GM04504 (cell line): ENCODE measurements at places on chromosomes 13 and 19.
A peak's percentile ranks its signal among the peaks of the same experiment; 100 is the strongest.

- DNase-seq, result peak; percentile 87
Measured at GRCh38 chr19:45613926-45614725, 12.1 kb upstream of the GPR4 start.

GRCh38 chr13:26221399-26221720, 754 bp downstream of the RNF6 start:
- DNase-seq, result no peak

GRCh38 chr19:52291781-52292180, 5.2 kb upstream of the ZNF480 start:
- no peak for DNase-seq

DNA sequence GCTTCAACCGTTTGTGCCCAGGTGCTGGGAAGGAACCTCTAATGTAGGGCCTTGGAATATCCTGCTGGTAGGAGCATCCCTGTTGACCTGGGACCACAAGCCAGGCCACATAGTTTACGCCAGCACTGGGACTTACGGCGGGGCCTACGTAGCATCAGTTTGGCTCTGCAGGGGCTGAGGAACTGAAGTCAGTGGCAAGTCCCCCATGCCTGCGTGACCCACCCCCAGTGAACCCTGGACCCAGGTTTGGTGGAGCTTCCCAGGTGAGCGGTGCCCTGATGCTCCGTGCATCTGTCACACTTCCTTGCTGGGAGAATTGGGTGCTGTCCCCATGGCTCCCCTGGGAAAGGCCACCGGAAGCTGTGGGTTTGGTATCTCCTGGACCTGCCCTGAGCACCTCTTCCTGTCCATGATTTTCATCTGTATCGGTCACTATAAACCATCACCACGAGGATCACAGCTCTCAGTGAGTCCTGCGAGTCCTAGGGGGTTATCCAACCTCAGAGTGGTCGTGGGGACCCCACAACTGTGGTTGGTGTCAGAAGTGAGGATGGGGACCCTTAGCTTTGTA, 9.9 kb downstream of the SIGLEC11 start:
- no peak for DNase-seq

- DNase-seq, result no peak
Measured at GRCh38 chr13:110225609-110226574, 81.1 kb downstream of the COL4A1 start.

DNA sequence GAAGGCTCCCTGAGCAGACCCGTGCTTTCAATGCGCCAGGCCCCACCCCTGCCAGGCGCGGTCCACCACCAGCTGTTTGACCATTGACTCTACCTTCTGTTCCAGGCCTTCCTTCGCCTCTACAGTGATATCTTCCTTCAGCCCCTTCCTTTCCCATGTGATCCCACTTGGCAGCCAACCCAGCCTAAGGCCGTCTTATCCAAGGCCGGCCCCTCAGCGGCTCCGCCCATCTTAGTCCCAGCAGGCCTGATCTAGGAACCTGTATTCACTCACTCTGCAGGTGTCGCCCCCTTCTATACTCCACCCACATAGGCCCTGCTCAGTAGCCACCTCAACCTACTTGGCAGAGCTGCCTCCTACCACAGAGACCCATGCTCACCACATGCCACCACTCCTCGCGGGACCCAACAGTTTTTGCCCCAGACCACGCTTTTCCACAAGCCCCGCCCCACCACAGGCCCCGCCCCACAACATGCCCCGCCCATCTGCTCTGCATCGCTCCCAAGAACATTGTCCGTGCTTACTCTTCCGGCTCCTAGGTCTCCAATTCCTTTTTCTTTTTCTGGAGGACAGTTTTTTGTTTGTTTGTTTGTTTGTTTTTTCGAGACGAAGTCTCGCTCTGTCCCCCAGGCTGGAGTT, 2.9 kb downstream of the RASIP1 start:
- DNase-seq, result no peak

DNA sequence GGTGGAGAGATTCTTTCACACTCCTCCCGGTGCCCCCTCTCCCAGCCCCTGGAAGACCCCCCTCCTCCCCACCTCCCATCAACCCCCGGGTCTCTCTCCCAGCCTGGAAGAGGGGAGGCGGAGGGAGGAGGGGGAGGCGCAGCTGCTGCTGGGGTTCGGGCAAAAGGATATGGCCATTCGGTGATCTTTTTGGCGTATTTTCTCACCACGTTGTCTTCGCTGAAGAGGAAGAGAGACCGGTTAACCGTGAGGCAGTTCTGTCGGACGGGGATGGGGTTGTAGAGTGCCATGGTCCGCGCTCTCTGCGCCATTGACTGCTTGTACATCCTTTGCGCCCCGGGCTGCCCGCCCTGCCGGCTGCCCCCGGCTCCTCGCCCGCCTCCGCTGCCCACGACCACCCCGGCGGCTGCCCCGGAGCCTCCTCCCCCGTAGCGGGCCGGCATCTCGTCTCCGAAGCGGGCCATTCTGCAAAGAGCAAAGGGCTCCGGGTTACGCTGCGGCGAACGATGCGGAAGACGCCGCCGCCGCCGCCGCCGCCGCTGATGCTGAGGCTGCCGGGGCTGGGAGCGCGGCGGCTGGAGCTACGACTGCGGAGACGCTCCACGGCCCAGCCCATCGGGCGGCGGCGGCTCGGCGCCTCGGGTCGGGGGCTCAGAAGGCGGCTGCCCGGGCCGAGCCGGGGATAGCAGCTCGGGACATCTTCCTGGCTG, 363 bp downstream of the CACNA1A start:
- DNase-seq, result no peak

DNA sequence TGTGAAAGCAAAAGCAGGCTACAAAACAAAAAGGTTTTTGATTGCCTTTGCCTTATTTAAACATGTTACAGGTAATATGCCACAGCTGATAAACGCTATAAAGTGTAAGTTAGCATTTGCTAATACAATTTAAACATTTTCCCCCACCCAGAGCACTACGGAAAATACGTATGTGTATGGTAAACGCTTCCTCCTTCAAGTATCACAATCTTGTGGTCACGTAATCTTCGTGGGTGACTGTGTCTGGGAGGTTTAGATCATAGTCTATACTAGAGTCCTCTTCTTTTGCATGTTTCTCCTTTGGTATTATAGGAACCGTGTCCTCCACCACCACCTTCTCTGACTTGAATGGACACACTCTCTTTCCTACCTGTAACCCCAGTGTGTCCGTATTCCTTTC, 38.1 kb upstream of the POSTN start:
- no peak for DNase-seq

- peak; percentile 69 for DNase-seq
Measured at GRCh38 chr13:43878892-43879754, at the start of gene CCDC122. Gene CCDC122, minus strand, starts transcription at chr13:43879740. Its CDS starts 10,364 bp downstream, at chr13:43869376.

DNA sequence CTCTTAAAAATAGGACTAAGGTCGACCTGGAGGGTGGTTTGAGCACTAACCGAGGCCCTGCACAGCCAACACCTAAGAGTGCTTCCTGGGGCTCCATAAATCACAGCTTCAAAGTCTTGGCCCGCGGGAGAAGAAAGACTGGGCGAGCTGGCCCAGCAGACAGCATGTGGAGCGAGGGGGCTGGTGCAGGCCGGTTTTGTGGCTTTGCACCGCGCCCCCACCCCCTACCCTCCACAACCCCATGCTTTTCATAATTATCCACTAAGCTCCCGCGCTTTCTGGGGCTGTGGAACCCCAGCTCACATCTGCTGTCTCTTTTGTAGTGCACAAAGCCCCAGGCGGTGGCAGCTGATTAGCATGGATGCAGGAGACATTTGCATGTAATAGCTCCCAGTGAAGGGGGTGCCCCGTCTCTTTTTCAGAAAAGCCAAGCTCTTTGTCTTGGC, 17.1 kb downstream of the CARM1 start:
- no peak for DNase-seq

- no peak for DNase-seq
Measured at GRCh38 chr19:50933640-50934039, 19.2 kb downstream of the KLK5 start.

GRCh38 chr19:54893406-54893805, 12.5 kb upstream of the NCR1 start:
- DNase-seq, result no peak

DNA sequence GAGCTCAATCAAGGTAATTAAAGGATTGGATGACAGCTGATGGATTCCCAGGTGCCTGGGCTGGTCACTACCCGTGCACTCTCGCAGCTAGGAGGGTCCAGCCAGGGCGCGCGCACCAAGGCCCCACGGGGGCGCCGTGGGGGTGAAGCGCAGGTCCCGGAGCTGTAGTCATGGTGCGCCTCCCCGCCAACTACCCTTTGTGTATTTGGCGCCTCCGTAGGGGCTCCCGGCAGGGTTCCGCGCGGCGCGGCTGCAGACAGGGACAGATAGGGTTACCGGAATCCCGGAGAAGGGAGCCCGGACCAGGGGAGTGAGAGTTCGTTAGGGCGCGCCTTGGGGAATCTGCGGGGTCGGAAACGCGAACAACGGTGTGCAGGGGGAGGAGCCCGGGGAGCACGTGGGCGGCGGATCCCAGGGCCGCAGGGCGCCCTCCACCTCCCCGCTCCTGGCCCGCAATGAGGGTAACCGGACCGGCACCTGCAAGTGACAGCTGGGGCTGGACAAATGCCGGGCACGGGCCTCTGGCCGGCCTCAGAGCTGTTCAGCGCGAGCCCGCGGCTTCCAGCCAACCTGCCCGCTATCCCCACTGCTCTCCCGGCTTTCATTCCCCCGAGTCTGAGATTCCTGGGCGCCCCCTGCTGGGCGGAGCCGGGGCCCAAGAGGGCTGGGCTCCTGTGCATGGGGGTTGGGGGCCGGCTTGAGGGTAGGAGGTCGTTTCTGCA, 3.4 kb upstream of the PRAM1 start:
- DNase-seq, result no peak

- DNase-seq, result no peak
Measured at GRCh38 chr13:52022356-52022755, 2.1 kb upstream of the UTP14C start.

DNA sequence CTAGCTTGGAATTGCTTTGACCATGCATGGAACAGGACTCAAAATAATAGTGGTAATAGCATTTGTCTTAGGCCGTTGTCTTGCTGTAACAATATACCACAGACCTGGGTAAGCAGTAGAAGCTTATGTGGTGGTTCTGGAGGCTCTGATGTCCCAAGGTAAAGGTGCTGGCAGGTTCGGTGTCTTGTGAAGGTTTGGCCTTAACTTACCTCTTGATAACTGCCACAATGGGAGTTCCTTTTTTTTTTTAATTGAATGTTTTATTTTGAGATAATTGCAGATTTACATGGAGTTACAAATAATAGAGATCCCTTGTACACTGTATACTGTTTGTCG, 5.8 kb downstream of the RPL21 start:
- no peak for DNase-seq

DNA sequence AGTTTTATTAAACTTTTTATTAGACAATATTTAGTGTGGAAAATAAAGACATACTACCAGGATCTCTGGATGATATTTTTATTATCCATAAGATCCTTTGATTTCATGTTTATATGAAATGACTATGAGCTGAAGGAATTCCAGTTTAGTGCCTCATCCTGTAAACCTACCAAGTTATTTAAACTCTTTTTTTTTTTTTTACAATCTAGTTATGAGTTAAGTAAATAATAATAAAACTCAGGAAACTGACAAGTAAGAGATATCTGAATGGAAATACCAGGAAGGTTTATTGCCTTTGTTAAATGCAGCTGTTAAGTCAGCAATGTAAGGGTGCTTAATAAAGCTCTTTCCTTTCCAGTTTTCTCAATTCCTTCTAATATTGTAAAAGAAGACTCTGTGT, 53.9 kb downstream of the RXFP2 start:
- peak; percentile 43 for DNase-seq

DNA sequence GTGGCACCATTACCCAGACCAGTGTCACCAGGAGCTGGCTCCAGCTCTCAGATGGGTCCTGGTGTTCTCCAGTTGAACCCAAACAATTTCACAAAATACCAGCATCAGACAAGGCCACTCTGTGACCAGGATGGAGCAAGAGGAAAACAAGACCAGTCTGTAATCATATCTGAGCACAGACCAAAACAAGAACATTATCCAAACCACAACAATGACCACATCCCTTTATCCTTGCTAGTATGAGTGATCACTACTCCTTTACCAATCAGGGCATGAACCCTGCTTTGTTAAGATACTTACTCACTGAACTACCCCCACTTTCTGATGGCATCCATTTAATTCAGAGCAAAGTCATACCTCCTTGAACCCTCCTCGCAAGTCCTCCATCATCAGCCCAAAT, 145.9 kb downstream of the NUFIP1 start:
- DNase-seq, result peak; percentile 13

GRCh38 chr13:92224052-92224821, 825.8 kb downstream of the GPC5 start:
- peak; percentile 3 for DNase-seq

GRCh38 chr19:19209372-19209771, 2.4 kb upstream of the NCAN start:
- DNase-seq, result no peak

- peak; percentile 30 for DNase-seq
Measured at GRCh38 chr13:100513987-100514670, 74.5 kb downstream of the GGACT start.

GRCh38 chr19:18051887-18052286, 34.8 kb downstream of the IL12RB1 start:
- DNase-seq, result no peak

DNA sequence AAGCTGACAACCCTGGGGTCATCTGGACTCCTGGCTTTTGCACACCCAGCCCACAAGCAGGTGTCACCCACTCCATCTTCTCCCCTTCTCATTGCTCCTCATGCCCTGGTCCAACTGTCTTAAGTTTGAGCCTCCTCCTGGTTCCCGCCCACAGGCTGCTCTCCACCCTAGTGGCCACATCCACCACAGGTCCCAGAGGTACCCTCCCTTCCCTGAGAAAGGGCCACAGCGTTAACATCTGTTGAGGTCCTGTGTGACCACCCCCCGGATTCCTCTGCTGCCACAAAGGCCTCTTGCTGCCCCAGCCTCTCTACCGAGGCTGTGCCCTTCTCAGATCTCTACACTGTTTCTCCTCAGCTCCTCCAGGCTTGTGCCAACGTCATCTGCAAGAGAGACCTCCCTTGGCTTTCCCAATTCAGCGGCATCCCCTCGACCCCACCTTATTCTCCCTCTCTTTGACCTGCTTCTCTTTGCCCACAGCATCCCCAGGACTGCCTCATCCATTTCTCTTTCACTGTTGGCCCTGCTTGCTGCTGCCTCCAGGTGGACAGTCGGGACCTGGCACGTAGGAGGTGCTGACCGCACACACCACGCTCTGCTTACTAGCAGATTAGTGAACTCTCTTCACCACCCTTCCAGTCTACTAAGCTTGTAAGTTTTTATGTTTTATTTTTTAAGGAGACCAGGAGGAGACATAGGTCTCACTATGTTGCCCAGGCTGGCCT, 33.3 kb downstream of the SUGP2 start:
- DNase-seq, result no peak

- peak; percentile 84 for DNase-seq
Measured at GRCh38 chr13:29901710-29902631, 51.6 kb upstream of the UBL3 start.

DNA sequence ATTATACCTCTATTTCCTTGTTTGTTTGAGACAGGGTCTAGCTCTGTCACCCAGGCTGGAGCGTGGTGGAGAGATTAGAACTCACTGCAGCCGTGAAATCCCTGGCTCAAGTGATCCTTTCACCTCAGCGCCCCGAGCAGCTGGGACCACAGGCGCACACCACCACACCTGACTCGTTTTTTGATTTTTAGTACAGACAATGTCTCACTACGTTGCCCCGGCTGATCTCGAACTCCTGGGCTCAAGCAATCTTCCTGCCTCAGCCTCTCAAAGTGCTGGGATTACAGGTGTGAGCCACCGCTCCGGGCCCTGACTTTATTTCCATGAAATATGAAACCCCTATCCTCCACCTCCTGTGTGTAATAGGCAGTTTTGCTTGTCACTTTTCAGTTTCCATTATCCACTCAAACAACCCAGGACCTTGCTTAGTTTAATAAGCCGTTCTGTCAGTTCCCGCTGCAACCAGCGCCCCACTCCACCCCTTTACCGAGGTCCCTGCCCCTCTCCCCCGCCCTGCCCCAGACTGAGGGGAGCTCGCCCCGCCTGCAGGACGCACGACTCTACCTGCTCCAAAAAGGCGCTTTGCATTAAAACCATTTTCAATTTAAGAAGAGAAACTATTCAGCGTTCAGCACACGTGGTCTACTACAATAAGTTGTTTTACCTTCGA, 16.9 kb downstream of the ZNF816 start:
- no peak for DNase-seq
